ENCODE measurements at places on chromosomes 1 and 21.

GRCh38 chr1:41935226-41935625 is 16.5 kb upstream of the HIVEP3 start:
- no peak for DNase-seq

- no peak for DNase-seq
Observed at GRCh38 chr1:203999618-204000017, 73.3 kb upstream of the SOX13 start.

DNA sequence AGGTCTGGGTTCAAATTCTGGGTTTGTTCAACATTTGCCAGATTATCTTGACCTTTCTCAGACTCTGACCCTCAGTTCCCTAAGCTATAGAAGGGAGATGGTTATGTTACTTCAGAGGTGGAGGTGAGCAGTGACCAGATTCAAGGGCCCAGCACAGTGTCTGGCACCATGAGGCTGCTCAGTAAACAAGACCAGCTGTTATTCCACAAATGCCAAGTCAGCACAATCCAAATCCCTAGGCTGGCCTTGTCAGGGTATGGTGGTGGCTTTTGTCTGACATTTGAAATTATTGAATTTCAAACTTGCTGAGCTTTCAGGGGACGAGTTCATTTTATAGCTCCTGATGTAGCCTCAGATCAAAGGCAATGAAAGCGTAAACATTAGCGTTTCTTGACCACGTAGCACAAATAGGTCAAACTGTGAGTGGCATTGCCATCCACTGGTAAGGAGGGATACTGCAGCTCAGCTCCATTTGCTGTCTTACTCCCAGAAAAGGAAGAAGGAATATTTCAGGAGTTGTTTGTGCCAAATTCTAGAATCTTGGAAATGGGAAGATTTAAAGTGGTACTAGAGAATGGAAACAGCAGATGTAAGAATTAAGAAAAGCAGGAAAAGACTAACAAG is 94.3 kb upstream of the EDN2 start:
- DNase-seq = no peak

GRCh38 chr1:54017979-54018378 is at the start of gene LDLRAD1:
TSS of gene LDLRAD1 (minus strand) at chr1:54018186. CDS start at chr1:54018112, 74 bp downstream.
- no peak for DNase-seq

- DNase-seq = no peak
Observed at GRCh38 chr1:167695756-167696561, 25.8 kb upstream of the MPZL1 start.

DNA sequence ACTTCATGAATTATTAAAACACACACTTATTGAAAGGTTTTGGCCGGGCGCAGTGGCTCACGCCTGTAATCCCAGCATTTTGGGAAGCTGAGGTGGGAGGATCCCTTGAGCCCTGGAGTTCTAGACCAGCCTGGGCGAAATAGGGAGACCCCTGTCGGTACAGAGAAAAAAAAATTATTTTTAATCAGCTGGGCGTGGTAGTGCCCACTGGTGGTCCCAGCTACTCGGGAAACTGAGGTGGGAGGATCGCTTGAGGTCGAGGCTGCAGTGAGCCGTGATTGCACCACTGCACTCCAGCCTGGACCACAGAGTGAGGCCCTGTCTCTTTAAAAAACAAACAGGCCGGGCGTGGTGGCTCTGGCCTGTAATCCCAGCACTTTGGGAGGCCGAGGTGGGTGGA is 1.7 kb downstream of the GABPB2 start:
- DNase-seq = no peak

DNA sequence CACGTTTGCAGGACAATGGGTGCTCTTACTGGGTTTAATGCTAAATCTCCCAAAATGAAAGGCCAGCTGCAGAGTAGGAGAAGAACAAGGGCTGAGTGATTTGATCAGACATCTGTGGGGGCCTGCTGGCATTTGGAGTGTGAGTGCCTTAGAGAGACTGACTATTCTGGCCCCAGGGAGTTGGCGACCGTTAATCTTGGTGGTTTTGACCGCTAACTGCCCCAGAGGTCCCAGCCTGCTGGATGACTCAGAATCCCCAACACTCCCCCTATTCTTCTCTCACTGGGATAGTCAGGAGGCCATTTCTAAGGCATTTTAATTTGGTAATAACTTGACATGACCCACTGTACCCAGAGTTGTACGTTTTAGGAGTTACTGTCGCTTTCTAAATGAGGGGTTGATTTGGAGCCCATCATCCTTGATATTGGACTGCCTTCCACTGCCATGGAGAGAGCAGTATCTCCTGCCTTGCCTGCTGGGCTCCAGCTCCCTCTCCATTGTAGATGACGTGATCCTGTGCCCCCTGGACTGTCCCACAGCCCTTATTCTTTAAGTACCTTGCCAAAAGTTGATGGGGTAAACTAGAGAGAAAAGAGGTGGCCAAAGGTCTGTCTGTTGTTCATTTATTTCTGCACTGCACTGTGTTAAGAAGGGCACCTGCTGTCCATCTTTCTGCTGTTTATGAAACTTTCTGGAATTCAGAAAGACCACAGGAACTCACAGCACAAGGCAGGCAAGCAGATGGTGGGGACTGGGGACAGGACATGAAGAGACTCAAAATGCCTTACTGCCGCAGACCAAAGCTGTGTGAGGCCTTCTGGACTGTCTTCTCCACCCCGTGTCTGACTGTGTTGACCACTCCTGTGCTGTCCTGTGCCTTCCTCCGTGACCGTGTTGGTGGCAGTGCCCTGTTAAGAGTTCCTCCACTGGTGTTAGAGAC is 98.2 kb upstream of the ARTN start:
- no peak for DNase-seq

- DNase-seq = no peak
Observed at GRCh38 chr1:24526940-24527542, 24.4 kb downstream of the RCAN3 start.

GRCh38 chr1:109792056-109792831 is 28.5 kb upstream of the EPS8L3 start:
- no peak for DNase-seq

DNA sequence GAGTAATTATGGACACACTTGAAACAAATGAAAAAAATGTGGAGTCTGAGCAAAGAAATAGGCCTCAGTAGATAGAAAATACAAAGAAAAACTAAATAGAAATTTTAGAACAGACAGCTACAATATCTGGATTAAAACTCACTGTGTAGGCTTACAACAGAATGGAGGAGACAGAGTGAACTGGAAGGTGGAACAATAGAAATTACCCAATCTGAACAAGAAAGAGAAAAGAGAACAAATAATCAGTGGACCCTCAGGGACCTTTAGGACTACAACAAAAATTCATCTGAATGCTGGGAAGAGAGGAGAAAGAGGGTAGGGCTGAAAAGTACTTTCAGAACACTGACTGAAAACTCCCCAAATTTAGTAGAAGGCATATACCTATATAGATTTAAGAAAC is 90.0 kb downstream of the POU2F1 start:
- no peak for DNase-seq

DNA sequence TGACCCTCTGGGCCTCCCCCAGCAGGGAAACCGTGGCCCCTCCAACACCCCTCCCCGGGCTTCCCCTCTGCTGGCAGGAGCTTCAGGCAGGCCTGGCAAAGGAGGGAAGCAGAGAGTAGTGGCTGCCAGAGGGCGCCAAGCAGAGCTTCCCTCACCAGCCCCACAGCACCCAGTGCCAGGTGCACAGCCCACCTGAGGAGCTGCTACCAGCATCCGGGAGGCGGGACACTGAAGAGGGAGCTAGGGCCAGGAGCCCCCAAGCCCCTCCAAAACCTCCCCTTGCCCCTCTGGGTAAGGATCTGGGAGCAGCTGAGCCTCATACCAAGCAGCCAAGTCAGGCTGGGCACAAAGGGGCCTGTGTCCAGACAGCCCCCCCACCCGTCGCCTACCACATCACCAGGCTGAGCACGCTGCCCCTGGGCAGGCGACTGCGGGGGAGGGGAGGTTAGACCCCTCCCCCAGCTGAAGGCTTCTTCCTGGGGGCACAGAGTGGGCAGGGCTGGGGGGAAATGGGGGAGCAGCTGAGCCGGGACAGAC is 19.6 kb downstream of the CCDC24 start:
- no peak for DNase-seq

Data from activated T-helper 2 cell treated with anti-CD3 and anti-CD28 coated beads, Interferon-gamma antibody, Interleukin-2, Interleukin-4, amounts not matched to agents 10 μg/mL and 5 μg/mL and 100 μg/mL, durations not matched to agents 14 hours and 24 hours and 36 hours (primary cell).